ENCODE measurements at places on chromosomes 4 and X.
A peak's percentile ranks its signal among the peaks of the same experiment; 100 is the strongest.

DNA sequence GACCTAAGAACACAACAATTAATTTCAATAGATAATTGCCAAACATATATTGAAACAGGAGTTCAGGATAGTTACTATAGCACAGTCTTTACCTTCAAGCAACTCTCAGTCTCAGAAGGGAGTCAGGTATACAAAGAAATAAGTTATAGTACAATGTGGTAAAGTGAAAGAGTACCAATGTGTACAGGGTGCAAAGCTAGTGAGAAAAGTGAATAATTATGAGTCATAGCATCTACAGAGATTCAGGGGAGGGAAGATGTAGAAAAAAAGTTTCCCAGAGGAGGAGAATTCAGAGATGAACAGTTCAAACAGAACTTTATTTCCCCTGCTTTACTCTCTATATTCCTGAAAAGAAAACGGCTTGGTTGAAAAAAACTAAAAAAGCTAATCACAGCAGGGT, 22.7 kb upstream of the DKK2 start:
- no peak for DNase-seq

DNA sequence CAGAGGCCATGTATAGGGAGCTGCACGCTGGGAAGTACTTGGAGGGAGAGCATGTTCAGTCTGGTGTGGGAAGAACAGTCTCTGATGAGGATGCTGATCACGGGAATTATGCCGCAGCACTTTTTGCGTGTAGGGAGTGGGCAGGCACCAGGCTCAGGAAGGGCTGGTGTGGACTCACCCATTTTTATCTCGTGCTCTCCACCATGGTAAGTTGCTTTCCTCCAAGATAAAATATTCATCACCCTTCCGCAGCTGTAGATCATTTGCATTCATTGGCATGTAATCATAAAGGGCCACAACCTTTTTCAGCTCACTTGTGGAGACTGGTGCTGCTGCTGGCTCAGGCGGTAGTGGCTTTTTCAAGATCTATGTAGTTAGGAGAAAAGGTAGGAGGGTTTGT, 11.8 kb upstream of the TIMM8A start:
- no peak for DNase-seq

DNA sequence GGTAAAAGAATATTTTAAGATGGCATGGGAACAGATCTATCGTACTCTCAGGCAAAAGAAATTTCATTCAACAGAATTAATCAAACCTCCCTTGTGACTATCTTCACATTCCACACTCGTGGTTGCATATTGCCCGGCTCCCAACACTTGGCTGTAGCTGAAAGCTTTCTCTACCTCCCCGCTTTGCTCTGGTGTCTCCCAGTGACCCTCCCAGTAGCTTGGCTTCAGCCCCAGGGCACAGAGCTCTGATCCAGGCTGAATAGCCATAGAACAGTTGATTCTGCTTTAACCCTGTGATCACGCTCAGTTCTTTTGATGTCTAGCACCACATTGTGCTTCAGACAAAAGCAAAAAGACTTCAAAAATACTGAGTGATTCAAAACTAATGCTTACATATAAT, 24.6 kb downstream of the SLC7A11 start:
- no peak for DNase-seq

DNA sequence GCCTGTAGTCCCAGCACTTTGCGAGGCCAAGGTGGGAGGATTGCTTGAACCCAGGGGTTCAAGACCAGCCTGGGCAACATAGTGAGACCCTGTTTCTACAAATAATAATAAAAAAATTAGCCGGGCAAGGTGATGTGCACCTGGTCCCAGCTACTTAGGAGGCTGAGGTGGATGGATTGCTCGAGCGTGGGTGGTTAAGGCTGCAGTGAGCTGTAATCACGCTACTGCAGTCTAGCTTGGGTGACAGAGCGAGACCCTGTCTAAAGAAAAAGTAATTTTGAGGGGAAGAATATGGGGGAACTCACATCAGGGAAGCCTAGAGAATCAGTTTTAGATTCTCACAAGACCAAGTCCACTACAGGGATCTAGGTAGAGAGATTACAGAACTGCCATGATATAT, 28.9 kb upstream of the LCORL start:
- no peak for DNase-seq

DNA sequence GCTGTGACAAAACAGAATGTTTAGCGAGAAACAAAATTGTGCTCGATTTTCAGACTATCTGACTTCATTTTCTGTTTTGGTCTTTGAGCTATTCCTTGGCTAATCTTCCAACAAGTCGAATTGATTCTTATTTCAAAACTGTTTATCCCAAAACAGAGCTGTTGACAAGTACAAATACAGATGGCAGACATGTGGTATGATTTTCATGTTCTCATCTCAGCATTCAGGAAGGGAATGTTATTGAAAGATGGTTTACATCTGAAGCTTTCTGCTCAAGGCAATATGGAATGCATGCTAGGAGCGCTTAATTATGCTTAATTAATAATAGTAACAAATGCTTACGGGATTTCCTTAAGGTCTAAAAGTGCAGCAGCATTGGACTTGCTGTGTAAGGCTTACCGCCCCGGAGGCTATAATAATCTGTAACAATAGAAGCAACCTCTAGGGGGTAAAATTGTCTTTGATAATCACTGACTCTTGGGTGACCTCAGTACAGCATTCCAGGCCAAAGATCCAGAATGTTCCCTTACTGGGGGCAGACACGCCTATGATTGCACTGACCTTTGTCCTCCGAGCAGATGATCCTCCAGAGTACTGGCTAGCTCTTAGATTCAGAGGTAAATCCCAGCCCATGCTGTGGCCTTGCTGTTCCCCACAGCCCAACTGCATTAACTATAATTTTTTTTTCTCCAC, 16.4 kb downstream of the LSM6 start:
- no peak for DNase-seq

GRCh38 chr4:15148691-15149090, 146.4 kb downstream of the CPEB2 start:
- no peak for DNase-seq

- no peak for DNase-seq
Measured at GRCh38 chr4:141669501-141669900, 33.1 kb downstream of the IL15 start.

- DNase-seq, result no peak
Measured at GRCh38 chr4:109733728-109734127, 3.9 kb upstream of the PLA2G12A start.

GRCh38 chr4:53908661-53909078, 155.7 kb downstream of the CHIC2 start:
- DNase-seq, result no peak

- no peak for DNase-seq
Measured at GRCh38 chrX:20666331-20666730, 399.6 kb upstream of the RPS6KA3 start.

- DNase-seq, result no peak
Measured at GRCh38 chrX:1659664-1660461, 45.0 kb downstream of the ASMT start.

- peak; percentile 35 for DNase-seq
Measured at GRCh38 chrX:71181558-71181909, 36.9 kb downstream of the NLGN3 start.

- no peak for DNase-seq
Measured at GRCh38 chr4:145181091-145181501, 707 bp upstream of the OTUD4 start.

- DNase-seq, result no peak
Measured at GRCh38 chrX:47248576-47248975, 15.8 kb downstream of the USP11 start.

GRCh38 chr4:85147481-85148076, 181.1 kb upstream of the WDFY3 start:
- DNase-seq, result peak; percentile 48

DNA sequence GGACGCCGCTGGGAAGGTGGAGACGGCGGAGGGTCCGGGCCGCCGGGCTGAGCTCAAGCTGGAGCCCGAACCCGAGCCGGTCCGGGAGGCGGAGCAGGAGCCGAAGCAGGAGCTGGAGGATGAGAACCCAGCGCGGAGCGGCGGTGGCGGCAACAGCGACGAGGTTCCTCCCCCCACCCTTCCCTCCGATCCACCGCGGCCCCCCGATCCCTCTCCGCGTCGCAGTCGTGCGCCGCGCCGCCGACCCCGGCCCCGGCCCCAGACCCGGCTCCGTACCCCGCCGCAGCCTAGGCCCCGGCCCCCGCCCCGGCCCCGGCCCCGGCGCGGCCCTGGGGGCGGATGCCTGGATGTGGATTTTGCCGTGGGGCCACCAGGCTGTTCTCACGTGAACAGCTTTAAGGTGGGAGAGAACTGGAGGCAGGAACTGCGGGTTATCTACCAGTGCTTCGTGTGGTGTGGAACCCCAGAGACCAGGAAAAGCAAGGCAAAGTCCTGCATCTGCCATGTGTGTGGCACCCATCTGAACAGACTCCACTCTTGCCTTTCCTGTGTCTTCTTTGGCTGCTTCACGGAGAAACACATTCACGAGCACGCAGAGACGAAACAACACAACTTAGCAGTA, 483 bp downstream of the USP27X start:
- DNase-seq, result no peak

GRCh38 chr4:145795521-145795920, 115.6 kb downstream of the C4orf51 start:
- DNase-seq, result no peak

- DNase-seq, result no peak
Measured at GRCh38 chr4:86961116-86961515, 26.3 kb downstream of the AFF1 start.

DNA sequence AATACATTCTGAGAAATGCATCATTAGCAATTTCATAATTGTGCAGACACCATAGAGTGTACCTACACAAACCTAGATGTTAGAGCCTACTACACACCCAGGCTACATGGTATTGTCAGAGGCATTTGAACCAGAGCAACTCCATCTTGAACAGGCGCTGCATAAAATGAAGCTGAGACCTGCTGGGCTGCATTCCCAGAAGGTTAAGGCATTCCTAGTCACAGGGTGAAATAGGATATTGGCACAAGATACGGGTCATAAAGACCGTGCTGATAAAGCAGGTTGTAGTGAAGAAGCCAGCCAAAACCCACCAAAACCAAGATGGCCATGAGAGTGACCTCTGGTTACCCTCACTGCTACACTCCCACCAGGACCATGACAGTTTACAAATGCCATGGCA, 116.4 kb downstream of the LARP7 start:
- no peak for DNase-seq

DNA sequence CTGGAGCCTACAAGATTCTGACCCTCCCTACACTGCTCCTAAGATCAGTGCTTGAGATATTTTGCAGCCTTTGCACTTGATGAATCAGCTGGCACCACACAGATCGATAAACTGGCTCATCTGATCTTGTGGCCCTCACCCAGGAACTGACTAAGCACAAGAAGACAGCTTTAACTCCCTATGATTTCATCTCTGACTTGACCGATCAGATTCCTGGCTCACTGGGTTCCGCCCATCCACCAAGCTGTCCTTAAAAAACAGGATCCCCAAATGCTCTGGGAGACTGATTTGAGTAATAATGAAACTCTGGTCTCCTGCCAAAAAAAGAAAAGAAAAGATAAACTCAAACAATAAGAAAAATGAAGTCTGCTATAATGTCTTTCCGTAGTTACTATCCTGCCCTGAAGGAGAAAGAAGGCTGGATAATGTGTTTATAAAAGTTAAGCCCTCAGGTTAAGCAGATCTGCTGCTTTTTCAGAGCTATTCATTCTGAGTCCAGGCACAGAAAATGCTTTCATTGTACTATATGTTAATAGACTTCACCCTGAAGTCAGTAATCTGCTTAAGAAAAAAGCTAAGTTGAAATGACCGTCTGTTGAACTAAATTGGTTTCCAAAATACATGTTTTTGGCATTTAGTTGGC, 795.2 kb downstream of the TRIML1 start:
- DNase-seq, result no peak
